Left colon (tissue), 2 donors: ENCODE measurements at places on chromosomes 12 and 14.

DNA sequence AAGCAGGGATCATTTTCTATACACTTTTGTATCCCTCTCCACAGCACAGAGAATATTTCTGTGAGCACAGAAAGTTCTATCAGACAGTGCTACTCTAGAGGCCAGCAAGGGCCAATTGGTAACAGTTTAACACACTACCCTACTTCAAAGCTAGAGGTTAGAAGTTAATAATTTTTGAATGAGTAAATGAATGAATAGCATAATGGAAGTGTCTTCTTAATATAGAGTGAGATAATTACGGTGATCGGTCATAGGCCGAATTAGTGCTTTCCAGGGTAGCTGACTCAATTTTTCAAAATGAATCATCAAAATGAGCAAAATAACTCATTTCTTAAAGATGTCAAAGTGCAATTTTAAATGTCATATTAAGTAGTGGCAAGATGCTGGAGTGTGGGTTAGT is 67.0 kb upstream of the CCDC198 start:
- no peak for DNase-seq

DNA sequence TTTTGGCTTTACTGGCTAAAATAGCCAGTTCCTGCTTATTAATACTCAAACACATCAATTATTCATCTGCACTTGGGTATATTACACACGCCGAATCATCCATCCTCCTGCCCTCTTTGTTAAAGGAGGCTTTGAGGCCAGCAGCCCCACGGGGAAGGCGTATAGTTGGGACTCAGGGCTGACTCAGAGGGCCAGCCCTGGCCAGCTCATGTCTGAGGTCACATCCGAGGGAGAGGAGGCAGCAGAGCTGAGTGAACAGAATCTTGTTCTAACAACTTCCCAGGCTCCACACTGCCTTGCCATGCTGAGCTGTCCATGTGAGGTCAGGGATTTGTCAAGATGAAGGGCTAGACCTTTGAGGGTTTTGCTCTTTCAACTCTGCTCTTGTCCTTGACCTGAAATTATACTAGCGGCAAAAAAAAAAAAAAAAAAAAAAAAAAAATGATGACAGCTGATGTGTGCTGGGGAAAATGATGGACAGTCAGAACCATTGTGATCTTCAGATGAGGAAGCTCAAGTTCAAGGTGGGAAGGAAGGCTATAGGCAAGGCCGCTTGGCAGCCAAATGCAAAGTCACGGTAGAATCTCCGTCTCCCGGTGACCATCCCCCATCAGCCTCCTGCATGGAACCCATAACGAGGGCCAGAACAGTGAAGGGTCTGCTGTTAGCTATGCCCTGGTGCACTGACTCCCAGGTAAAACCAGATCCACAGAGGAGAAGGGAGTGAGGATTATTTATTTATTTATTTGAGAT is 12.5 kb upstream of the MARK3 start:
- no peak for DNase-seq

DNA sequence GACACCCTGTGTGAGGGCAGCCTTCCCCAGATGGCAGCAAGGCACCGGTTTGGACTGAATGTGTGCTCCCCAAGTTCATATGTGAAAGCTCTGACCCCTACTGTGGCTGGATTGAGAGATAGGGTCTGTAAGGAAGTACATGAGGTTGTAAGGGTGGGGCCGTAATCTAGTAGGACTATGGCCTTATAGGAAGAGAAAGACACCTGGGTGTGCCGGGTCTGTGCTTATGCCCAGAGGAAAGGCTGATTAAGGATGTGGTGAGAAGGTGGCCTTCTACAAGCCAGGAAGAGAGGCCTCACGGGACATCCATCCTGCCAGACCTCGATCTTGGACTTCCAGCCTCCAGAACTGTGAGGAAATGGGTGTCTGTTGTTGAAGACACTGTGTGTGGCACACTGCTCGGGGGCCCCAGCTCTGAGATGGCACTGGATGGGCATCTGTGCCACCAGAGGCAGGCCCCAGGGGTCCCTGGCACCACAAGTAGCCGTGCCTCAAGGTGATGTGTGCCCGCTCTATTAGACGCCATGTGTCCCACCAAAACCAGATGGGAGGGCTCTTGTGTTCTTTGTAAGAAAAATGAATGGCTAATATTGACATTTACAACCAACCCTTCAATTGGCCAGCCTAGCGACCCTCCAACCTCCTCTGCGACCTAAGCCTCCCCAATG is 22.0 kb downstream of the FGF6 start:
- peak; percentile 13 for DNase-seq

DNA sequence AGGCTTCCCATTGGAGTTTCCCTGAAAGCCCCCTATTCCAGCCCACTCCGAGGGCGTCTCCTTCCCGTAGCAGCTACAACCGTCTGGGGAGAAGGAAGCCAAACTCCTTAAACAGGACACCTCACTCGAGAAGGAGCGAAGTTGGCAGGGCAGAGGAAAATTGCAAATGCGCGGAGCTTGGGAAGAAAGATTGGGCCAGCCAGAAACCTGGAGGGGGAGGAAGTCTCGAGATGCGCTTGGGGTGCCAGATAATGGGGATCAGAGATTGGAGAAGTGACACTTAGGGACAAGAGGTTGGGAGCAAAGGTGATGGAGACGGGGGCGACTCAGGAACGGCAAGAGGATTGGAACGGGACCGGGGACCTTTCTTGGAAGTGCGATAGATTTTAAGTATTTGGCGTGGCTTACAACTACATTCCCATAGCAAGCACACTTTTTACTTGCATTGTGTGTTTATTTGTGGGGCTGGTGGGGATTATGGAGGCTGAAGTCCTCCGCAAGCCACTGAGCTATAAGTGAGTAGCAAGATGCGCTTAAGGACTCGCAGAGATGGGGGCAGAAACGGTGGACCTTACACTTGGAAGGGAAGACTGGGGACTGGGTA is 926 bp downstream of the HRK start:
- no peak for DNase-seq

DNA sequence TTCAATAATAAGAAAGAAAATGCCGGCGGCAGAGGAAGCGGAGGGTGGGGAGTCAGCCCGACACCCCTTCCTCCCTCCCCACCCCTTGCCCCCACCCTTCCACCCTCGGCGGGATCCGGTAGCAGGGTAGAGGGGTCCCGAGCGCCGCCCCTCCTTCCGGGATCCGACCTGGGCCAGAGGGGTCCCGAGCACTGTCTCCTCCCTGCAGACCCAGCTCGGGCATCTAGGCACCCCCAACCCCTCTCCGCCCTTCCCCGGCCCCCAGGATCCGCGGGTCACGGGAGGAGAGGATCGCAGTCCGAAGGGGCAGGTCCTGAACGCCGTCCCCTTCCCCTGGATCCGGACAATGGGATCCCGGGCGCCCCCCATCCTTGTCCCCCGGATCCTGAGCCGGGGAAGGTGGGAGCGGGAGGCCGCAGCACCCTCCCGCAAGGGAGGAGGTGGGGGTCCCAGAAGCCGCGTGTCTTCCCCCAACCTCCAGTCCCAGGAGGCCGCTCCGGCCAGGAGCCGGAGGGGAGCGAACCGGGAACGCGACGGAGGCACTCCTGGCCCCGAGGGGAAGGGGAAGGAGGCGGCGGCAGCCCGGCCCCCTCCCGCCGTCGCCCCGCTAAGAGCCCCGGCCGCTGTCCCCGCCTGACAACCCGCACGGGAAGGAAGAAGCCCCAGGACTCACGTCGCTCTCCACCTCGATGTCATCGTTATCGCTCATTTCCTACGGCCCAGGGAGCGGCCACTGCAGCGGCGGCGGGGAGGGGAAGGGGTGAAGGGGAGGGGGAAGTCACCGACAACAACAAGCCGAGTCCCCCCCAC is 481 bp downstream of the MAX start:
- peak; percentile 48 for DNase-seq

DNA sequence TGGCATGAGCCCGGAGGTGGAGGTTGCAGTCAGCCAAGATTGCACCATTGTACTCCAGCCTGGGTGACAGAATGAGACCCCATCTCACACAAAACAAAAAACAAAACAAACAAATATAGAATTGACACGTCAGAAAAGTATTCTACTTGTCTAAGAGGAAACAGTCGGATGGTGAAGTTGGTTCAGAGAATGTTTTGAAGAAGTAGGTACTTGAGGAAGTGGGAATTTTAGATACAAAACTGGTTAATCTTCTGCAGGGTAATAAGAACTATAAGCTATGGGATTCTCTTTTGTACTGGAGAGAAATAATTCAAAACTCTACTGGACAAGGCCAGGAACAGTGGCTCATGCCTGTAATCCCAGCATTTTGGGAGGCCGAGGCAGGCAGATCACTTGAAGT is 14.6 kb upstream of the TCTN1 start:
- DNase-seq: no peak

DNA sequence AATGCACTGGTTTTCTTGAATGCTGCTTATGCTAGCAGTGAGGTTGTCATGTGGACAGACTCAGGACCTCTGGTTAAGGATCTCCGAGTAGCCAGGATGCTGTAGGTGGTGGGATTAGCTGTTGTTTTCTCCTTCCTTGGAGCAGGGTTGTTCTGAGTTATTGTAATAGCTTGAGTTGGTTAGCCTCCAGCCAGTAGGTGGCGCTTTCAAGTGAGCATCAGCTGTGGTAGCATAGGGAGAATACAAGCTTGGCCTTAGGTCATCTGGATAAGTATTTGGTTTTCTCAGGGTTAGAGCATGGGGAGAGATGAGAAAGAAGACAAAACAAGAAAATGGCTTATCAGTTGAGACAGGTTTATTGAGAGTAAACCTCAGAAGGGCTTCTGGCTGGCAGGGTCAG is 299.7 kb upstream of the FBXO33 start:
- no peak for DNase-seq

DNA sequence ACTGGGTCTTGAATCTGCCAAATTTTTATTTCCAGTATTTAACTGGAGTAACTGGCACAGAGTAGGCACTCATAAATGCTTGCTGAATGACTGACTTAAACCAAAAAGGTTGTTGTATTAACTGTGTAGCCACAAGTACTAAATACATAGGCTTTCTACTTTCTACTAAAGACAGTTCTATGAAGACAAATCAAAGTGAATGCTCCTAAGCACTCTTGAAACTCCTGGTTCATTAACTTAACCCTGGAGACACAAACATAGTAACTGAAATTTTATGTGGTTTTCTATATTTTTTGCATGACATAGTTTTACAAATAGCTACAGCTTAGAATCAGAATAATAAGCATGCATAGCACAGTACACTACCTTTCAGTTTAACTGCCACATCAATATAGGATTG is 70.4 kb downstream of the TXNDC16 start:
- DNase-seq: no peak

DNA sequence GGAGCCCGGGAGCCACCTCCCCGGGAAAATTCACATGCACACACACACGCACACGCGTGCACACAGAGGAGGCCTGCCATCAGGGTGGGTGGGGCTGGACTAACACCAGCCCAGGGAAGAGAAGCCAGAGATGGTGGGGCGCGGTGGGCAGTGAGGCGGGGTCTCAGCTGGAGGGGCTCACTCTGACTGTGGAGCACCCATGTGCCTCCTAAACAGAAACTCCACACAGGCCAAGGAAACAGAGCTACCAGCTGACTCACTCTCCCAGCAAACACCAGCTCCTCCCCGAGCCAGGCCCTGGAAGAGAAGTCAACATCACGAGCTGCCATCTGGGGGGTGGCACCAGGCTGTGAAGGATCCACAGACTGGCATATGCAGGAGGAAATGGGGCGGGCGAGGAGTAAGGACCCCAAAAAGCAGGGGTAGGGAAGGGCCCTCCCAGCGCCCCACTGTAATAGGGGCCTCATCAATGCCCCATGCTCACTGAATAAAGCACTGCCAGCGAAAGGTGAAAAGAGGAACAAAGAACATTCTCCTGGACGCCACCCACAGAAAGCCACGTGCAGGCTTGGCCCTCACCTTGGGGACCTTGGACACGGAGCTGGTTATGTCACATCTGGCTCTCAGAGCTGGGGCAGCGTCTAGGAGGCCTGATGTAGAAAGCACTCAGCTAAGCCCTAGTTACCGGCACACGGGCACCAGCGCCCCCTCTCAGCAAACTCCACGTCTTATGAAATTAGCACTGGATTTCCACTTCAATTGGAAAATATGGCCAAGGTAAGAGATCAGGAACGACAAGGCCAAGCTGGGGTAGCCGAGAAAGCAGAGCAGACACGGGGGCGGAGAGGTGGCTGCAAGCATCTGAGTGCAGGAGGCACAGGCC is 8.4 kb upstream of the INF2 start:
- DNase-seq: peak; percentile 90

GRCh38 chr12:127595506-127595905 is 671.5 kb upstream of the TMEM132C start:
- no peak for DNase-seq

DNA sequence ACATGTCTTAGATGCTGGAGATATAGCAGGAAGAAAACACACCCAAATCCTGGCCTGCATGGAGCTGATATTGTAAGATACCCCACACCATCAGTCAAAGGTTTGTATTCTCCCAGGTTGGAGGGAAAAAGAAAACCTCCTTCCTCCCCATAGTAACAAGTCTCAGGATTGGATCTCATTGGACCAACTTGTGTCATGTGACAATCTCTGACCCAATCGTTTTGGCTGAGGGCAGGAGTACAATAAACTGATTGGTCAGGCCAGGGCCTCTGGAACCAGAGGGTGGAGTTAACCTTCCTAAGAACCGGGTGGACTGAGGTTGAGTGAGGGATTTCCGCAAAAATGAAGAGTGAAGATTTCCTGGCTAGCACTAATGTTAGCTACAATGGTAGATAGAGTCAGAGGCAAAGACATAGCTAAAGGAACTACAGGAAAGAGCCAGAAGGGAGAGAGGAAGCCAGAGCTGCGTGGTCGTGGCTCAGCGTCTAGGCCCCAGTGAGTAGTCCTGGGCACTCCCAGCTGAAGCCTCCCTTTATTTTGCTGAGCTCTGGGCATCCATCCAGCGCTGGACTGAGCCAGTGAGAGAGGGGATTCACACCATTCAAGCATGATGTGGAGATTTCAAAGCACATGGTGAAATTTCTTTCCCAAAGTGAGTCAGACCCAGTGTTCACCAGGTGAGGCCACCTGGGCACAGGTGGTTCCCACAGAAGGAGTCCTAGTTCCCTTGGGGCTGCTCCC is 219.9 kb downstream of the AACS start:
- no peak for DNase-seq

GRCh38 chr14:59251811-59252771 is 63.6 kb downstream of the DAAM1 start:
- DNase-seq: no peak
